ENCODE measurements at places on chromosomes 6 and 20.

- no peak for DNase-seq
These were observed 30.0 kb upstream of the TMEM14A start for GRCh38 chr6:52640916-52641315.

DNA sequence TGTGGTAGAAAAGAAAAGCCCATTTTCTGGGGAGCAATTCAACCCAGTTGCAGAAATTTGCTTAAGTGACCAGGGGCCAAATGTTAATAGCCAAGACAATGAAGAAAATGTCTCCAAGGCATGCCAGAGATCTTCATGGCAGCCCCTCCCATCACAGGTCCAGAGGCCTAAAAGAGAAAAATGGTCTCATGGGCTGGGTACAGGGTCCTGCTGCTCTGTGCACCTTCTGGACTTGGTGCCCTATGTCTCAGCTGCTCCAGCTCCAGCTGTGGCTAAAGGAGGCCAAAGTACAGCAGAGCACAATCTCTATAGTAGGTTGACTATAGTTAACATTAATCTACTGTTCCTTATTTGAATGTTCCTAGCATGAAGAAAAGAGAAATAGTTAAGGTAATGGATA is 44.7 kb downstream of the FRK start:
- DNase-seq = no peak

DNA sequence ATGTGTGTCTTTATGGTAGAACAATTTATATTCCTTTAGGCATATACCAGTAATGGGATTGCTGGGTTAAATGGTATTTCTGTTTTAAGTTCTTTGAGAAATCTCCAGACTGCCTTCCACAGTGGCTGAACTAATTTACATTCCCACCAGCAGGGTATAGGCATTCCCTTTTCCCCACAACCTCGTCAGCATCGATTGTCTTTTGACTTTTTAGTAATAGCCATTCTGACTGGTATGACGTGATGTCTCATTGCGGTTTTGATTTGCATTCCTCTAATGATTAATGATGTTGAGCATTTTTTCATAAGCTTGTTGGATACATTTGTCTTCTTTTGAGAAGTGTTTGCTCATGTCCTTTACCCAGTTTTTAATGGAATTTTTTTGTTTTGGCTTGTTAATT is 5.3 kb upstream of the TASP1 start:
- no peak for DNase-seq

DNA sequence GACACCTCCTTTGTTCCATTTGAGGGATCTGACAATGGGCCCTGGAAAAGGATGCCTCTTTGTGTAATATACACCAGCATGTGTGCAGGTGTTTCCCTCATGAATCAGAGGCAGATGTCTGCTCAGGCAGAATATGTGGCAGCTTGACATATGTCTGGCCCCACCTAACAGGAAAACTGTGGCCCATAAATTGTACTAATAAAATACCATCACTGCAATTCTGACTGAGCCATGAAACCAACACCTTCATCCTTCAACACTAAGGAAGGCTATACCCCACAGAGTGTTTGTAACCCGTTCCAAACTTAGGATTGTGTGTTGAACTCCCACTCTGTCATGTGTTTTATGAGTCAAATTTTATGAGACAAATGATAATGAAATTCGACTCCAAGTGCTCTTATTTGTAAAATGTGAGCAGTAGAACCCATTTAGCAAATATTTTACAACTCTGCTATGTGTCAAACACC is 22.7 kb downstream of the LAMA4 start:
- no peak for DNase-seq

GRCh38 chr6:125910527-125910926 is 46.0 kb upstream of the HINT3 start:
- DNase-seq = no peak

- no peak for DNase-seq
These were observed 493.1 kb upstream of the MAP3K7 start for GRCh38 chr6:91079969-91080368.

GRCh38 chr20:51381557-51381956 is 161.0 kb downstream of the NFATC2 start:
- DNase-seq = no peak

DNA sequence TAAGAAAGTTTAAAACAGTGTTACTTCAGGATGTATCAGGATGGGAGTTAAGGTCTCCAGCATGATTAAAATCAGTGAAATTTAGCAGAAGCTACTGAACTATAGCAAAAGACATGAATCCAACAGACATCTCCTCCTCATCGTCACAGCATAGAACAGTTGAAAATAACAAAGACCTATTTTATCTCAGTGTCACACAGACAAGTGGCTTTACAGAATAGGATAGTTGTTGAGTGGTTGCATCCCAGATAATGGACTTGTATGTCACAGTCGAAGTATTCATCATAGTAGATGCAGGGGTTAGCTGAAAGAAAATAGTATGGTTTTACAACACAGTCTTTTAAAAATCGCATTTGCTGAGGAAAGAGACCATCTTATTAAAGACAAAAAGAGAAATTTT is 31.2 kb downstream of the CRISP1 start:
- no peak for DNase-seq

- DNase-seq = no peak
These were observed 503 bp upstream of the GPLD1 start for GRCh38 chr6:24489881-24490280.

GRCh38 chr6:122151763-122152162 is 247.7 kb upstream of the HSF2 start:
- no peak for DNase-seq

DNA sequence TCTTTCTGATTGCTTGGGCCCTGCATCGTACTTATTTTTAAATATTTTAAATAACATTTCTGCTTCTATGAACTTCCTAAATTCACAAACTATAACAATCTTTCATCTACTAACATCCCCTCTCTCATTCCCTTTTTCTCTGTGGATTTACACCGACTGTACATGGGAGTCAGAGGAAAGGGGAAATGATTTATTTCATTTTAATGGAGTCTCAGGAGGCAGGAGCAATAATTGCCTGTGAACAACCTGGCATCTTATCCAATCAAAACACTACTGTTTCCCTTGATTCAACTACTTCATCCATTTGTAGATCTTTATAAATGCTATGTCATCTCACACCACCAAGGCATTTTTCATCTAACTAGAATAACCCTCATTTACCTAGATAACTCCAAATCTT is 89.6 kb downstream of the FHL5 start:
- no peak for DNase-seq

GRCh38 chr6:31190488-31190887 is 20.0 kb upstream of the POU5F1 start:
- no peak for DNase-seq

GRCh38 chr6:15593798-15594197 is 69.0 kb downstream of the DTNBP1 start:
- no peak for DNase-seq

- no peak for DNase-seq
These were observed 8.0 kb downstream of the NKX2-4 start for GRCh38 chr20:21389368-21389767.

DNA sequence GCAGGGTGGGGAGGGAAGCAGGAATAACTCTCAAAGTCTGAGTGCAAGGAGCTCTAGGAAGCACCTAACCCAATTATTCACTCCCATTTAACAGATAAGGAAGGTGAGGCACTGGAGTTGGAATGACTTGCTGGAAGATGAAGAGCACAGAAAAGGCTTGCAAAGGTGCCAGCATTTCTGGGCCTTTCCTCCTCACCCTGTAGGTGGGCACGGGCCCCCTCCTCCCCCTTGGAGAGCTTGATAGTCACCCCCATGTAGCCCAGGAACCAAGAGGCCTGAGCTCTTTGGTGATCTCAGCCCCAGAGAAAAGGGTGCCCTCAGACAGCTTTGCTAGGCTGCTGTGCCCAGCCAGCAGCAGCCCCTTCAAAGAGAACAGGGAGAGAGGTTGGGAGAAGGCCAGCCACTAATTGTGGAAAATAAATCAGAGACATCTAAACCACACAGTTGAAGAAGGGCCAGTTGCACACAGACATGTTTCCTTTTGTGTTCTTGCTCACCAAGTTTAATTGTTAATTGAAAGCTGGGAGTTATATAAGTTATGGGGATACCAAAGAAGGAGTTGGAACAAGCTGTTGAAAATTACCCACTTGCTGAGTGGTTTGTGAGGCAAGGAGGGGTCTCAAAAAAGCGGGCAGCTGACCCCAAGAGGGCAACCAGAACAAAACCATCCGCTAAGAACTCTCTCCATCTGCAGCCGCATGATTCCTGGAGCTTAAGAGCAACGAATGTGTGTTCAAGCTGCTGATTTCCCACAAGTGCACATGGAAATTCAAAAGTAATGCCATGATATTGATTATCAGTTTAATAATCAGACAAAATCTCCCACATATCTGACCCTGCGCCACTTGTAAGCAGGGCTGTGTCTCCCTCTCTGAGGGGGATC is 77.0 kb downstream of the MRPL14 start:
- DNase-seq = no peak

- DNase-seq = no peak
These were observed 90.5 kb downstream of the SOD2 start for GRCh38 chr6:159602431-159603041.

- DNase-seq = peak; percentile 16
These were observed 534 bp downstream of the NANP start for GRCh38 chr20:25623225-25623735.

DNA sequence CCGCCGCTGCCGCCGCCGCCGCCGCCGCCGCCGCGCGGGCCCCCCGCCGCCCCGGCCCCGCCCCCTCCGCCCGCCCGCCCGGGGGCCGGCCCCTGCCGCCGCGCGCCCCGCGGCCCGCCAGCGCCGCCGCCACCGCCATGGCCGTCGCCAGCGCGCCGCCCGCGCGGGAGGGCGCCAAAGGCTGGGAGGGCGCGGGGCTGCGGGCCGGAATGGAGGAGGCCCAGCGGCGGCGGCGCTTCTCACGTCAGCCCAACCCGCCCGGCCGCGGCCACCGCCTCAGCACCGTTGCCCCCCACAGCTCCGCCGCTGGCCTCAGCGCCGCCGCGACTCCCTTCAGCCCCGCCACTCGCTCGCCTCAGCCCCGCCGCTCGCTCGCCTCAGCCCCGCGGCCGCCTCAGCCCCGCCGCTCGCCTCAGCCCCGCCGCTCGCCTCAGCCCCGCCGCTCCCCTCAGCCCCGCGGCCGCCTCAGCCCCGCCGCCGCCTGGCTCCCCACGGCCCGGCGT is 258 bp downstream of the PHF10 start:
- peak; percentile 48 for DNase-seq

DNA sequence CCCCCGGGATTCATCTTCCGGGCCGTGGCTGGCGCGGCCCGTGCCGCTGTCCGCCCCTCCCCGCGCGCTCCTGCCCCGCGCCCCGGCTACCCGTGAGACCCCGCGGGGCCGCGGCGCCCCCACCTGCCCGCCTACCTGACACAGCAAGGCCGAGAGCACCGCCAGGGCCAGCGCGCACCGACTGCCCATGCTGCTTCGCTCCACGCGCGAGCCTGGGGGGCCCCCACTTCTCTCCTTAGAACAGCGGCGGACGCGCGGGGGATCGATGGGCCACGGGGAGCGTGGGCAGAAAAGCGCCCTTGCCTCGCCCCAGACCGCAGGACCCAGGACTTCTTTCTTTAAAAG is 955 bp downstream of the DLL1 start:
- no peak for DNase-seq

Measured in activated gamma-delta T cell (primary cell).